ENCODE measurements at places on chromosomes 4 and X.

- DNase-seq, result peak; percentile 90
These were observed 2.5 kb upstream of the PDGFRA start for GRCh38 chr4:54226404-54227255.

GRCh38 chr4:3515646-3516045 lies 16.6 kb downstream of the LRPAP1 start:
- DNase-seq, result no peak

DNA sequence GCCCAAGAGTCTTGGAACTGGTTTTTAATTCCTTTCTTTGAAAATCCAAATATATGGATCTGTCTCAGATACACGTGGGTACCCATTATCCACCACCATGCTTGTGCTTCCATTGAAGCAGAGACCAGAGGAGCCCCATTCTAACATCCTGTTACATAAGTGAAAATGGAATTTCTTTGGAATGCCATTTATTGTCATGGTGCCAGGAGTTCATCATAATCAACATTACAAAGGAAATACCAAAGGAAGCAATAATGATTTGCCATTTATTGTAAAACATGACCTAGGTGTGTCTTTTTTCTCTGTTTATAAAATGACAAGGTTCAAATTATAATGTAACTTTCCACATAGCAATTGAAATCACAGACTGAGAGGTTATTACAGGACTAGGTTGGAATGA lies 61.7 kb downstream of the PALLD start:
- DNase-seq, result peak; percentile 72

GRCh38 chrX:153336121-153336894 lies 2.4 kb downstream of the ZNF275 start:
- no peak for DNase-seq

DNA sequence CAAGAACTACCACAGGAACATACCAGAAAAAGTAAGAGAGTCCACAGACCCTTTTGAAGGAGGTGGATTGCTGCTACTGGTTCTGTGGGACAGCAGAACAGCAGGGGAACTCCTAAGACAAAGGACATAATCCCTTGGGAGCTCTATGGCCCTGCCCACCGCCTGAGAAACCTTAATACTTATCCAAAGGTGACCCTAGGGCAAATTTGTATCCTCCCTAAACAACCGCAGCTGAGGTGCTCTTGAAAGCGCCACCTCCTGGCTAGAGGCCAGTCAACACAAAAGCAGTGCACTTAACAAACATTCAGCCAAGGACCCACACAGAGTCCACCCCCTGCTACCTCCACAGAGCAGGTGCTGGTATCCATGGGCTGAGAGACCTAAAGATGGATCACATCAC lies 136.8 kb downstream of the ADAM29 start:
- DNase-seq, result no peak

GRCh38 chr4:48909697-48910096 lies 3.1 kb upstream of the OCIAD2 start:
- peak; percentile 96 for DNase-seq

GRCh38 chrX:135295238-135295943 lies 13.9 kb upstream of the ETDC start:
- DNase-seq, result peak; percentile 22

- peak; percentile 67 for DNase-seq
These were observed 311.8 kb downstream of the ADGRL3 start for GRCh38 chr4:61511716-61512488.

- no peak for DNase-seq
These were observed 100.5 kb downstream of the NFKB1 start for GRCh38 chr4:102601586-102602227.

- peak; percentile 45 for DNase-seq
These were observed at the start of gene TLR3 for GRCh38 chr4:186068581-186069348. Gene TLR3, plus strand, starts transcription at chr4:186069156. Its CDS starts 7,464 bp downstream, at chr4:186076620.

DNA sequence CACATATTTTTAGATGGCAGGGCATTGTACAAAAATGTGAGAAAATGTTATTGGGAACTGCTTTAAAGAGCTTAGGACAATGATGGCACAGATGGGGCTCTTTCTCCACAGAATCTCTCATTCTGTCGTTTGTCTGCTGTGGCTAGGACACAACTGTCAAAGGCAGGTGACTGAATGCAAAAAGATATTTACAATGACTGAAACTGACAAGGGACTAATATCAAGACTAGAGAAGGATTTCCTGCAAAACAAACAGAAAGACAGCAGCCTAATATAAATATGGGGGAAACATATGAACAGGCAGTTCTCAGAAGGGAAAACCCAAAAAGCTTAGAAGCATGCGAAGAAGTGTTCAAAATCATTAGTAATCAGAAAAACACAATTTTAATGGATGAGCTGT lies 177.5 kb upstream of the AFF2 start:
- no peak for DNase-seq

- DNase-seq, result no peak
These were observed 845.8 kb downstream of the TECRL start for GRCh38 chr4:63563288-63564014.

- DNase-seq, result peak; percentile 57
These were observed 14.1 kb upstream of the CYTL1 start for GRCh38 chr4:5033281-5033841.

GRCh38 chr4:38867478-38868058 lies at the start of gene FAM114A1:
Gene FAM114A1, plus strand, starts transcription at chr4:38867806. Its CDS starts 10,273 bp downstream, at chr4:38878079.
- DNase-seq, result peak; percentile 76

- no peak for DNase-seq
These were observed 343.7 kb downstream of the MID1IP1 start for GRCh38 chrX:39144956-39145355.

DNA sequence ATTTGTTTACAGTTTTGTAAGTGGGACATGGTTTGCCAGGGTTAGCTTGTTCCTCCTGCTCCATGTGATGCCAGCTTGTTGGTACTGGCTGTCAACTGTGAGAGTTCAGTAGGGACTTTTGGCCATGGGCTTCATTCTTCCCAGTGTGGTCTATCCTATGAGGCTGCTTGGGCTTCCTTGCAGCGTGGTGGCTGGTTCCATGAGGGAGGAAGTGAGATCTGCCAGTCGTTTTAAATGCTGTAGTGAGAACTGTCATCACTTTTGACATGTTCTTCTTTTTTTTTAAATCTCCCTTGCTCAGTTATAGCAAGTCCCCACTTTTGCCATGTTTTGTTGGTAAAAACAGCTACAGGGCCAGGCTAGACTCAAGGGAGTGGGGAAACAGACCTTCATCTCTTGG lies 15.9 kb downstream of the NSD2 start:
- no peak for DNase-seq

DNA sequence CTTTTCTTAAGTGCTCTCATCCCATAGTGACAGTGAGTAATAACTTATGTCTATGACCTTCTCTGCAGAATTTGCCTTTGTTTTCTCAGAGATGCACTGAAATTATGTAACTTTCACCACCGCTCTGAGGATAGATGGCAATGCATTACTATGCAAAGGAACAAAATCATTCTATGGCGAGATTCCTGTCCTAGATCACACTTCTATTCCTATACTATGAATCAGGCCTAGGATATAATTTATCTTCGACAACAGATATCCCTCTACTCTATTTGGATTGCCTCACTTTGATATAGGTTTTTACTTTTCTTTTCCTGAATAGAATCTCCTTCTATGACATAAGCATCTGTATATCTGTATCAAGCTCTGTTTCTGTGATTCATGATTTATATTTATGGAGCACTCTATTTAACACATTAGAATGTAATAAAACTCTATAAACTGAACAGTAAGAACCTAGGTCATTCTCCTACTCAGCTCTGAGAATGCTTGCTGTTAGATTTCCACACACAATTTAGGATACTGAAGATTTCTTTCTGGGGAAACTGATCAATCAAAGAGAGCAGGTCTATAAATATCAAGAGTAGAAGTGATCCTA lies 1082.3 kb upstream of the ADGRL3 start:
- DNase-seq, result no peak

- peak; percentile 22 for DNase-seq
These were observed 100.6 kb downstream of the GC start for GRCh38 chr4:71683309-71683708.

- no peak for DNase-seq
These were observed 69.7 kb downstream of the RPS6KA6 start for GRCh38 chrX:84118315-84118714.

- DNase-seq, result no peak
These were observed 187.9 kb downstream of the KDR start for GRCh38 chr4:54937501-54937900.

DNA sequence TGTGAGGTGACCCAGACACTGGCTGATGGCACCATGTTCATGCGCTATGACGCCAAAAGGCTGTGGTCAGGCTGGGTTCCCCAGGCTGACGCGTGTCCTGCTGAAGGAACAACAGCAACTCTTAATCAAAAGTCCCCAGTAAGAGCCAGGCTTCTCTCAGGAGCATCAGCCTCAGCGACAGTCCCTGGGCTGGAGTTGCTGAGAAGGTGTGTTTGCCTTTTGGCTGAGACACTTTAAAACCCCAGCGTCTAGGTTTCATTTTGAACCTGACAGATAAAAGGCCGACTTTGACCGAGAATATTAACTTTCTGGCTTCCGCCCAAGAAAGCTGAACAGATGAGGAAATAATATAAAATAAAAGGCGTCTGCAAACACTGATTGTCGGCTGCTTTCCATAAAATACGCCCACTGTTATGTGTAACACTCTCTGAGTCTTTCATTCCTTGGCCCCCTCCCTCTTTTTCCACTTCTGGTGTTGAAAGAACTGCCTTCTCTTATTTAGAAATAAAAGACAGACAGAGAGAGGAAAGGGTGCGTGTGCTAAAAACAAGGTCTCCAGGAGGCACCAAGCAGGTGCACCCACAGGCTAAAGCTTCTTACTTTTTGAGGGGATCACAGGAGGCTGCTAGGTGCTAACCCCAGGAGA lies 373.6 kb downstream of the MID1IP1 start:
- peak; percentile 8 for DNase-seq

All from fibroblast of the aortic adventitia (primary cell).